Activated CD4-positive, alpha-beta T cell treated with anti-CD3 and anti-CD28 coated beads, Interleukin-2, amount 50 U/mL, for 16 hours (primary cell): ENCODE measurements at places on chromosomes 11 and 22.

- no peak for DNase-seq
These were observed 4.8 kb upstream of the FAR1 start for GRCh38 chr11:13663631-13664071.

- DNase-seq: no peak
These were observed at the start of gene KCNJ5 for GRCh38 chr11:128890543-128891368. KCNJ5 (plus strand) TSS chr11:128891356; CDS start chr11:128911274, 19,918 bp downstream.

- DNase-seq: no peak
These were observed 11.3 kb downstream of the MCAT start for GRCh38 chr22:43131773-43132501.

DNA sequence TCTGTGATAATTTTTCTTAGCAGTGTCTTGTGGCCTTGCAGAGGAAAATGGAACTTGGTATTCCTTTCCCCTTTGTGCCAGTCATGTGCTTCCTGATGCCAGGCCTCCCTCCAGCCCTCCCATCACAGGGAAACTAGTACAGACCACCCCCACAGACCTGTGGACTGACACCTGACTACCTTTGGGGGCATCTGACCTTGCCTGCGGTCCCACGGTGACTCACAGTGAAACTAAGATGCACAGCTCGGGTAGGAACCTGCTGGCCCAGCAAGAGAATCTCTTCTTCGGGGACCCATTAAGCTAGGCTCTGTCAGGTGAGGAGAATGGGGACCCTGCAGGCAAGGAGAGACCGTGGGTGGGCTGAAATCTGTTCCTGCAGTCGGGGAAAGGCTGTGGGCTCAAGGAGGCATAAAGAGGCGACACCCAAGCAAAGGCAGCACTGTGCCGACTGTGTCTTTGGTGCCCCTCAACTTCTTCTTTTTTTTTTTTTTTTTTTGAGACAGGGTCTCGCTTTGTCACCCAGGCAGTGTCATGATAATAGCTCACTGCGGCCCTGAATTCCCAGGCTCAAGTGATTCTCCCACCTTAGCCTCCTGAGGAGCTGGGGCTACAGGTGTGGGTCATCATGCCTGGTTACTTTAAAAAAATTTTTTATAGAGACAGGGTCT, 20.8 kb upstream of the PEX26 start:
- no peak for DNase-seq

- DNase-seq: no peak
These were observed 66.6 kb upstream of the RDX start for GRCh38 chr11:110362971-110363509.

DNA sequence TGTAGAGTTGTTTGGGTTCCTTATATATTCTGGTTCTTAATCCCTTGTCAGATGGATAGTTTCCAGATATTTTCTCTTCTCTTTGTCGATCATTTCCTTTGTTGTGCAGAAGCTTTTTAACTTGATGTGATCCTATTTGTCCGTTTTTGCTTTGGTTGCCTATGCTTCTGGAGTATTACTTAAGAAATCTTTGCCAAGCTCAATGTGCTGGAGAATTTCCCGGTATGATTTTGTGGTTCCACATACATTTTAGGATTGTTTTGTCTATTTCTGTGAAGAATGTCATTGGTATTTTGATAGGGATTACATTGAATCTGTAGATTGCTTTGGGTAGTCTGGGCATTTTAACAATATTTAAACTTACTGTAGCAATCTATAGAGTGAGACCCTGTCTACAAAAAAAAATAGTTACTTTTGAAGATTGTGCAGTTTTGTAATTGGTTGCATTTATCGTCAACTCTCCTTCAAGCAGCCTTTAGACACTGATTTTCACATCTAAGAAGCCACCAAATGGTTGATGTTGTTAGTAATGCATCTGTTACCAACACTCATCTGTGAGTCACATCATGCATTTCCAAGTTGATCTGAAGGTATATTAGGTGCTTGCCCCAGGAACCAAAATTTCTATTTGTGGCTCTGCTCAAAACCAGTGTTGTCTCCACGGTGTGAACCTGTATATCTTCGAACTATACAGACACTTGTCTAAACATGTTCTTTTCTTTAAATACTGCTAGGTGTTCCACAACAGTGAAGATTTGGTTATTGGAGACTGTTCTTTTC, 21.4 kb downstream of the XRCC6 start:
- DNase-seq: no peak

DNA sequence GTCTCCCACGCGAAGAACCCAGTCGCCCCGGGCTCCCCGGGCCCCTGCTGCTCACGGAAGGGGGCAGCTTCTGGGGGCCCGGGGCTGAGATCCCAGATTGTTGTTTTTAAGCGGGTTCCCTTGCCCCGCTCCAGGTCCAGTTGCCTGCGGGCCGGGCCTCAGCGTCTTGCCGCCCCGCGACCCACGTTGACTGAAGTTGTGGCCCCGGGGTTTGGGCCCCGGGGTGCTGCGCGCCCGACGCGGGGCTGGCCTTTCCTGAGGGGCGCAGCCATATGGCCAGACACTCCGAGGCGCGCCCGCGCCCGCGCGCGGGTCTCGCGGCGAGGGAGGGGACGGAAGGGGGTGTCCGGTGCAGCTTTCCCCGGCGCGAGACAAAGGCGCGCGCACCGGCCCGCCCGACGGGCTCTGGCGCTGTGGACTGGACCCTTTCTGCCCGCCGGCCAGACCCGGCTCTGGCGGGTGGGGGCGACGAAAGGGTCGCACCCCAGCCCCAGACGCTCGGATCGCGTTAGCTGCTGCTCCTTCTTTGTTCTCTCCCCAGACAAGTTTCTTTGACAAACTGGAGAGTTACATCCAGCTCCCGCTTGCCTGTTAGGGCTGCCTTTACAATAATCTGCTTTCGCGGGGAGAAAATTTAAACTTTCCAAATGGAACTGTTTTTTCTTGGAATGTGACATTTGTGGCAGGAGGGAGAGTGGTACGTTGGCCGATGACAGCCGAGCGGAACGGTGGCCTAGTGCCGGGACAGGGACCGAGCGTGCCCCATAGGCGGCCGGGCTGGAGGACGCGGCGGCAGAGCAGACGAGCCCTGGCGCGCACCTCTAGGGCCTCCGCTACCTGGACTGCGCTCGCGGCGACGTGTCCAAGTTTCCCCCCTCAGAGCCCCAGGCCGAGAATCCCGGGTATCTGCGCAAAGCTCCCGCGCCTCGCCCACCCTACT, 716 bp downstream of the AMOTL1 start:
- no peak for DNase-seq

GRCh38 chr22:32723643-32724042, 77.9 kb upstream of the TIMP3 start:
- DNase-seq: peak; percentile 74

DNA sequence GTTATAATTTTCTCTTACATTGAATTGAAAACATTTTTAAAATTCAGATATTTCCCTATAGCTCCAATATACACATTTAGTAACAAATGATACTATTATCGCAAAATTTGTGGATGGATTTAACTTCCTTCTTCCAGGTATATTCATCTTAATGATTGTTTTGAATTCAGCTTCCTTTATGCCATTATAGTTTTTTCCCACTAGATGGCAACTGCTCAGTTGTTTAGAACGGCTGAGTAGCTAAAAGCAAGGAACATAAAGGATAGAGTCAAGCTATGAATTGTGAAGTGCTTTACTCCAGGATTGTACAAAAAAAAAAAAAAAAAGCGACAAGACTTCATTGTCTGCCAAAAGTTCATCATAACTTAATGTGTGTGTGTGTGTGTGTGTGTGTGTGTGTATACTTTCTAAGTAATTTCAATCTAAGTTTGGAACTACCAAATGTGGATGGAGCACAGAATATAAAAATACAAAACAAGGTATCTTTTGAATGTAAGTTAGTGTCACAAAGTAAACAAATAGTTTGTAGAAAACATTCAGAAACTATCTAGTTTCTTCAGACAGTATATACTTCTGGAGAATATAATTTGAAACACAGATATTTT, 846.4 kb downstream of the DLG2 start:
- no peak for DNase-seq

GRCh38 chr22:26487996-26488395, 4.3 kb downstream of the SRRD start:
- DNase-seq: no peak

GRCh38 chr11:96341211-96342013, 1.6 kb downstream of the MAML2 start:
- DNase-seq: peak; percentile 74

GRCh38 chr22:45615364-45615763, 56.3 kb upstream of the ATXN10 start:
- DNase-seq: no peak

DNA sequence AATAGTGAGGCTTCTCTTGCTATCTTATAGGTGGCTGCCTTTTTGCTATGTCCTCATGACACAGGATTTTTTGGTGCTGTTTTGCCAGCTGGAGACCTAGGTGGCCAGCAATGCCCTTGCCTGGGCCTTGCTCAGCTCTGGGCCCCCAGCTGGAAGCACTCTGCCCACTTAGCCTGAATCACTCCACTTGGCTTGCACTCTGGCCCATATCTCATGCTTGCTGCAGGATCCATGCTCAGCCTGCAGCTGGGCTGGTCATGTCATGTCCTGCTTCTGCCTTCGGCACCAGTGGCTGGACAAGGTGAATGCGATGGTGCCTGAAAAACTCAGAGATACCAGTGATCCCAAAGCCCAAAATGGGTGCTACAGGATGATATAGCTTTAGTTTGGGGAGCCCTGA, 818.6 kb upstream of the FAT3 start:
- DNase-seq: no peak

- DNase-seq: no peak
These were observed 350.4 kb upstream of the B3GAT1 start for GRCh38 chr11:134762248-134763029.

DNA sequence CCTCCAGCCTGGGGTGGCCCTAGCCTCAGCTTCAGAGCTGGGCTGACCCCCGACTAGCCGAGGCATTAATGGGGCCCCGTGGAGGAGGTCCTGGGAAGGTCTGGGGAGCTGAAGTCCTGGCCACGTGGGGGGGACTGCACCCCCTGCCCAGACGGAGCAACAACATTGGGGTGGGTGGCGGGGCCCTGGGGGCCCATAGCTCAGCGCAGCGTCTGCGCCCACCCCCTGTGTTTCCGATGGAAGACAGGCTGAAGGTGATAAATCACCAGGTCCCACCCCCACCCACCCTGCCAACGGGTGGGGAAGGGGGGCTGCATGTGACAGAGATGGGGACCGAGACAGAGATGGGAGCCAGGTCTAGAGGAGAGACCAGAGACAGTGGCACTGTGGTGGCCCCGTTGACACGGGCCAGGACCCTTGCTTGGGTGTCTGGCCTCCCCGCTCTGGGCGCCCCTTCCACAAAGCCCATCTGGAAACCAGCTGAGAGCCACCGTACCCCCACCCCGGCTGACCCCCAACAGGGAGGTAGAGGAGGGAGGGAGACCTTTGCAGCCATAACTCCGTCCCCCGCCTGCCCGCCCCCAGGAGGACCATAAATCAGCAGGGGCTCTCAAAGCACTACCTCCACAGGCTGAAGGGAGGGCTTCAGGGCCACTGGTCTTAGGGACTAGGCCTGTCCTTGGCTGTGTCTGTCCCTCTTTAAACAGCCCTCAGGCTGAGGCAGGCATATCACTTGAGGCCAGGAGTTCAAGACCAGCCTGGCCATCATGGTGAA, 8.2 kb downstream of the GP1BB start:
- no peak for DNase-seq

DNA sequence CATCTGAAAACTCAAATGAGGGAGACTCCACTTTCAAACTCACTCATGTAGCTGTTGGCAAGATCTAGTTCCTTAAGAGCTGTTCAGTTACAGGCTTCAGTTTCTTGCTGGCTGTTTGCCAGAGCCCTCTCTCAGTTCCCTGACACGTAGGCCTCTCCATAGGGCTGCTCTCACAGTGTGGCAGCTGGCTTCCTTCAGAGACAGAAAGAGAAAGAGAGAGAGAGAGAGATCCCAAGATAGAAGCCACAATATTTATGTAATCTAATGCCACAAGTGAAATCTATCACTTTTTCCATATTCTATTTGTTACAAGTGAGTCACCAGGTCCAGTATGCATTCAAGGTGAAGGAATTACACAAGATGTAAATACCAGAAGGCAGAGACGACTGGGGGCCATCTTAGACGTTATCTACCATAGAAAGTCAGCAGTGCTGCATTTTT, 168.8 kb downstream of the RCN1 start:
- DNase-seq: no peak

DNA sequence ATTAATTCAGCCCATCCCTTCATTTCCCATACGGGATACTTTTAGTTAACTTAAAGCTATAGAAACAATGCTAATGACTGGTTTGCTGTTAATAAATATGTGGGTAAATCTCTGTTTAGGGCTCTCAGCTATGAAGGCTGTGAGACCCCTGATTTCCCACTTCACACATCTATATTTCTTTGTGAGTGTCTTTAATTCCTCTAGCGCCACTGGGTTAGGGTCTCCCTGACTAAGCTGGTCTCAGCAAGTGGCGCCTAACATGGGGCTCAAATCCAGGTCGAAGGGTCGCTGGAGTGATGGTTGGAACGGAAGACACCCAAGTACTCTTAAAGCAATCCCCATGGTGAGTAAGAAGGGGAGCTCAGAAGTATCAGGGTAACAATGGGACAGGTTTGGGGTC, 14.4 kb upstream of the OOSP1 start:
- no peak for DNase-seq

DNA sequence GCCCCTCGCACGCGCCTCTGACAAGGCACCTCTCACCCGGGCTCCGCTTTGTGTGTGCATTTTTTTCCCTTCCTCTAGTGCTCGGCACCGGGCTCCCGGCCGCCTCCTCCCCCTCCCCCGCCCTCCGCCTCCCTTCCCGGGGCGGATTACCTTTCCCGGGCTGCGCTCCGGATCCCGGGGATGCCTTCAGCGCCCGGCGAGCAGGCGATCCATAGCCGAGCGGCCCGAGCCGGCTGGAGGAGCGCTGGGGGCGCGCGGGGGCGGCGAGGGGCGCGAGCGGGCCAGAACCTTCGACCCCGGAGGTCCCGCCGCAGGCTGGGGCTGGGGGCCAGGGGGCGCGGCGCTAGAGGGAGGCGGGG, 282 bp downstream of the MPPED2 start:
- DNase-seq: no peak

- DNase-seq: no peak
These were observed 131.8 kb downstream of the HIPK3 start for GRCh38 chr11:33388793-33389525.

- peak; percentile 47 for DNase-seq
These were observed 107.4 kb downstream of the ZBTB16 start for GRCh38 chr11:114166897-114167323.

DNA sequence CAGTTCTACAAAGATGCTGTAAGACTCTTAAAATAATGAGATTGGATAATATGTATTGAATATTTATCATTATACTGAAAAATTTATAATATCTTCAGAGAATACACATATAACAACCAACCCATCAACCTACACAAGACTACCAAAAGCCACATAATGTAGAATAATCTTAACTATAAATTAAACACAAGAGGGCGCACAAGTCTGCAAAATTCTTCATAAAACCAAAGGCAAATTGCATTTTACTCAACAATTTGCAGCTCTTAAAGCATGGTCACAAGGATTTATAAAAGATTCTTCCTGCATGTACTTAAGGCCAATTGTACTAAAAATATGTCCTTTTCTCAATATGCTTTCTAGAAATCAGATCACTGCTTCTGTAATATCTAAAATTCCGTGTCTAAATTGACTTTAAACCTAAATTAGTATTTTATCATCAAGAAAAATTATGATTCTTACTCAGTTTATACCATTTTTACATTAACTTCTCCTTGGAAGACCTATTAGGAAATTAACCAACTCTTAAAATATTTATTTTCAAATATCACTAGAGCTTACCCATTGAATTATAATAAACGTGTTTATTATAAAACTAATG, 79.0 kb downstream of the TTC28 start:
- peak; percentile 56 for DNase-seq

- DNase-seq: no peak
These were observed 135.9 kb downstream of the FDX1 start for GRCh38 chr11:110565357-110566336.

- no peak for DNase-seq
These were observed 4.6 kb upstream of the CABP7 start for GRCh38 chr22:29715240-29715639.

GRCh38 chr11:111851636-111852035, 19.7 kb downstream of the ALG9 start:
- no peak for DNase-seq
